ENCODE measurements at places on chromosomes 5 and 9.

GRCh38 chr5:124111886-124112285 is 599.9 kb downstream of the CSNK1G3 start:
- DNase-seq: no peak

- no peak for DNase-seq
Measured at GRCh38 chr9:87451149-87451548, 46.5 kb upstream of the DAPK1 start.

DNA sequence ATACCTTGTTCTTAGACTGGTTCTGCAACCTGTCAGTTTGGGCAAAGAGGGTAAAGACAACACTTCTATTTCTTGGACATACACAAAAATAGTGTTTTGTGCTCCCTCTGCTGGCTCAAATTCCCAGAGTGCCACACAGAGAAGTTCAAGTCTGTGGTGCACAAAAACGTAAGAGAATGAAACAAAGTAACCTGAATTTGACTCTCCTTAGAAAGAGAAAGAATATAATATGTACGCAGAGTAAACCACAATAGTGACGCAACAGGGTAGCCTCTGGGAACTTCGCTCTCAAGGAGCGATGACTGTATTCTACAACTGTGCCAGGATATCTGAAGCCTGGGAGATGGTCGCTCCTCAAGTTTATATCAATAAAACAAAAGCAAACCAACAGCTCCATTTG is 18.5 kb downstream of the DDX31 start:
- no peak for DNase-seq

- DNase-seq: no peak
Measured at GRCh38 chr9:26527931-26528330, 364.7 kb downstream of the CAAP1 start.

- no peak for DNase-seq
Measured at GRCh38 chr9:69471433-69471832, 146.4 kb downstream of the ENTREP1 start.

DNA sequence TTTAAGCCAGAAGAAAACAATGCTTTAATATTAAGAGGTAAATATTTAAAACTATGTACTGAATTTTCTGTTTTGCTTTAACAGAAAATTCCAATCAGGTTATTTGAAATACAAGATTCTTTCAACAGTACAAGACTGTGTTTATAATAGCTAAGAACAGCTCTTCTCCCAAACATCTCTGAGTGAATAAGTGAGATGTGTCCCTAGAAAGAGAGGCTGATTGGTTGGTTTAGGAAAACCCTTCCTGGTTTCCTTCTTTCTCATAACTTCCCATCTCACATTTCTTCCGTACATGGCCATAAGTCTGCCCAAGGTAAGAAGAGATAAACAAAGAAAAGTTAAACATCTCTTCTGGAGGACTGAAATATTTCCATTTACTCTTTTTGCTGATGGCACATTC is 145.9 kb downstream of the FANCC start:
- DNase-seq: no peak

DNA sequence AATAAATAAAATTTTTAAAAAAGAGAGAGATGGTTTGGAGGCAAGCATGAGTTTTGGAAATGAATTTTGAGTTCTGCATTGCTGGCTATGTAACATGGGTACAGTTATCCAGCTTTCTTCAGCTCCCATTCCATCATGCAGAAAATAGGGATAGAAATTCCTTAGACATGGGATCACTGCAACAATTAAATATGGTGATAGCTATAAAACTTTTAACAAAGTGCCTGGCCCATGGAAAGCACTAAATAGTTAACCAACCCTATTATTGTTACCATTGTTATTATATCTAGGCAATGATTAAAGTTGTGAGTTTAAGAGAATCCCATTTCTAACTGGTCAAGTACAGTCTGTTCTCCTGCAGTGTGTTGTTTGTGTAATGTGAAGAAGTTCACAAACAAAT is 115.4 kb upstream of the GAS1 start:
- no peak for DNase-seq

GRCh38 chr9:126301985-126302603 is 24.5 kb upstream of the MVB12B start:
- peak; percentile 73 for DNase-seq

DNA sequence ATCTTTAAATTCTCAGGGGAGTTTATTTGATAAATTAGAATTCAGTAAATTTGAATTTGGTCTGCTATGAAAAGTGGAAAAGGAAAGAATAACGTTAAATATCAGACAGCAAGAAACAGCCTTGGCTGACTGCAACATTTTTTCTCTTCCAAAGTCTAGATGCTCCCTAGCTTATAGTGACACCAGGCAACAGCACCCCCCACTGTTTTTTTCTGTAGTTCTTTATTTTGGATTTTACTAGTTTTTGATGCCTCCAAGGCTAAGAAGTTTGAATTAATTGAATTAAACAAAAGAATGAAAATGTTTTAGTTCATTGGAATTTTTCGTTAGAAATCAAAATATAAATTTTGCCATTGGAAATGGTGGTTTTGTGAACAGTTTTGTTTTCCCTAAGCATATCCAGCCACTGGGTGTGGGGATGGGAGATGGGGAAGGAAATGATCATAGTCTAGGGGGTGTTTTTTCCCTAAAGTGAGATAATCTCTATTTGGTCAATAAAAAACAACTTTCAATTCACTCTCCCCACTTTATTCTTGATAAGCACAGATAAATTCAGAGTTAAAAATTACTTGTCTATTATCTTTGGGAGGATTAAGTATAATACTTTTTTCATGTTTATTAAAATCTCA is 199.3 kb upstream of the CD180 start:
- DNase-seq: no peak

DNA sequence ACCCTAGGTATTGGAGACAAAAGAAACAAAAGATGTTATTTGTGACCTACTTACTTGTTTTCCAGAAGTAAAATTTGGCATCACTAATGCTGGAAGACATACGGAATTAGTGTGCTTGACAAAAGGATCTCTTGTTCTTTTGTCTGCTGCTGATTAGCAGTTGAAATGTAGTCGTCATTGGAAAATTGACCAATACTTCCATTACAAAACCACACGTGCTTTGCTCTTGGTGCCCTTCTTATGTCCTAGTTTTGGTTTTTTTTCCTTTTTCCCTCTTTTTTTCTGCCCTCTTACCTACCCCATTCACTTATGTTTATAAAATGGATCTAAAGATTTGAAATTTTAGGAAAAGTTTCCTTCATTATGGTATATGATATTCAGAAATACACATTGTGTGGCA is 197.4 kb downstream of the FER start:
- no peak for DNase-seq

DNA sequence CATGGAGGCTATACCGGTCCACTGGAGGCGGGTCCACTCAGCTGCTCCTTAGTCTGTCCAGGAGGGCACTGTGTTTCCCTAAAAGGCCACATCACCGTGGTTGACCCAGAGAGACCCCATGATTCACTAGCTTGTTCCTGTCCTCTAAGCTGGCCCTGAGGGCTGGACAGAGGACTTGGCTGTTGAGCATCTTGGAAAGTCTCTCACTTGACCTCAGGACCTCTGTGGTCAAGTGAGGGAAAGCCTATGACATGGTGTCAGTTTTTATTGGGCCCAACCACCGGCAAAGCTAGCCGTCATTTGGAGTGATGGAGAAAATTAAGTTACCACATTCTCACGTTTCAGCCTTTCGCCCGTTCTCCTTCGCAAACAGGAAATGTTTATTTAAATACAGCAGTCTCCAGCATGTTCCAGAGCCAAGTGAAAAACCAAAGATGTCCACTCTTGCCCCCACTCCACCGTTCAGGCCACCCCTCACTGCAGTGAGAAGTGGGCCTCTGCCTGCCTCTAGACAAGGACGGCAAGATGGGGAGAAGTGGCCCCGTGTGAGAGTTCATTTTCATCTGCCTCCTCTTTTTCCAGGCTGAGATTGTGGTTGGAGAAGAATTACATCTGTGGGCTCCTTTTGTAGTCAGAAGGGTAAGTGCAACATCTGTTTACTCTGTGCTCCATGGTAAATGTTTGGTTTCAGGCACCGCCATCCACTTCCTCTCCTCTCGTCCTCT is 4.4 kb downstream of the SLIT3 start:
- no peak for DNase-seq

GRCh38 chr9:91530829-91531228 is 107.2 kb upstream of the NFIL3 start:
- DNase-seq: no peak

DNA sequence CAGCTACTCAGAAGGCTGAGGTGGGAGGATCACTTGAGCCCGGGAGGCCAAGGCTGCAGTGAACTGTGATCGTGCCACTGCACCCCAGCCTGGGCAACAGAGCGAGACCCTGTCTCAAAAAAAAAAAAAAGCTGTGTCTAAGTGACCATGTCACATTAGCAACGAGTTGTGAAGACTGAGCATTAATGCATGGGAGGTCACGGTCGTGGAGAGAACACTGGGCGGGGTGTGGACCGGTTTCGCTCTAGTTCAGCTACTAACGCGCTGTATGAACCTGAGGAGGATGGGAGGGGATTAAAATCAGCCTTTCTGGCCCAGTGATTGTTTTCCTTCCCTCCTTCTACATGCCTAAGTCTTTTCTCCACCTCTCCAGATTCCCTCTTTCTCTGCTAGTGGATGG is 56.7 kb upstream of the CARTPT start:
- DNase-seq: no peak

DNA sequence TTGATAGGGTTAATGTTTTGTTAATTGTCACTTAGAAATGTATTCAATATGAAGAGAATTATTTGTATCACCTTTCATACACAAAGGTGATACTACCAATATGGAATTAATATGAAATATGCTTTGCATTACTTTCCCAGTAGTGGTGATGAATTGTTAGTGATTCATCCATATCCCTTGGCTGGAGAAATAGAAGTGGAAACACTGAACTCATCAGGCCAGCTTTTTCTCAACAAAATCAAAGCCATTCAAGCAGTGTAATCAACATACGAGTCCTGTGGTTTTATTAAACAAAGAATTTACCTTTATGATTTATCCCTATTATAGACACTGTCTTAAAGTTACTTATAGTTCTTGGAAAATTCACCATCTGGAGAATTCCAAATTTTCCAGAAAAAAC is 264.0 kb upstream of the MEF2C start:
- no peak for DNase-seq

GRCh38 chr5:56211298-56211865 is 21.7 kb downstream of the ANKRD55 start:
- no peak for DNase-seq

DNA sequence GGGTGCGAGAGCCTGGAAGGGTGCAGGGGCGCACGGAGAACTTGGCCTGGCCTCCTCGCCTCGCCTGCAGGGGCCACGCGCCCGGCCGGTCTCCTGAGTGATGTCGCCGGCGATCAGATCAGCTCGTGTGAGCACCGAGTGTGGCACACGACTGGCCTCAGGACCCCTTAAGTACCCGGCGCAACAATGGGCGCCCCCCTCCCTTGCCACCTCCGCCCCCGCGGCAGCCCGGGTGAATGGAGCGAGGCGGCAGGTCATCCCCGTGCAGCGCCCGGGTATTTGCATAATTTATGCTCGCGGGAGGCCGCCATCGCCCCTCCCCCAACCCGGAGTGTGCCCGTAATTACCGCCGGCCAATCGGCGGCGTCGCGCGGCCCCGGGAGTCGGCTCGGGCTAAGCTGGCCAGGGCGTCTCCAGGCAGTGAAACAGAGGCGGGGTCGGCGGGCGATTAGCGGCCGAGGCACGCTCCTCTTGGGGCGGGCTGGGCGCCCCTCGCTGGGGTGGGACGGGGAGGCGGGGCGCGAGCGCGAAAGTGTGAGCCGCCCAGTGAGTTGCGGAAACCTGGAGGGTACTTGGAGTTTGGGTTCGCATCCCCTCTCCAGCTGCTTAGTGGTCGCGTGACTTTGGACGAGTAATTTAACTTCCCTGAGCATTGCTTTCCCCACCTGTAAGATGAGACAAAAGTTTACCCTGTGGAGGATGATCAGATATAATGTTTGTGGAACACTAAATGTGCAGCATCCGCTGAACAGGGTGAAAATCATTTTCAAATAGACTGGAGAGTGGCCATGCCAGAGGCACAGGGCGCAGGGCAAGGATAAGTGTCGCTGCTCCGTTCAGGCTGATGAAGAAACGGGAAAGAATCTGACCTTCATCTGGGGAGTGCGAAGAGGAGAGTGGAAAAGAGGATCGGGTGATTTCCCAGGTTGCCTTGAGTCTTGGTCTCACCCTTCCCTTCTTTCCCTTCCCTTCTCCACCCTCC is at the start of gene NEUROG1:
Gene NEUROG1 (minus strand): TSS at position 145 of the 982 bp plus-strand sequence. CDS start 274 bp downstream, outside the sequence.
- no peak for DNase-seq

- no peak for DNase-seq
Measured at GRCh38 chr9:117335837-117336433, 78.9 kb downstream of the ASTN2 start.

- no peak for DNase-seq
Measured at GRCh38 chr9:14713187-14713767, 9.3 kb downstream of the CER1 start.

- DNase-seq: no peak
Measured at GRCh38 chr5:169636477-169637084, 494 bp upstream of the DOCK2 start.

DNA sequence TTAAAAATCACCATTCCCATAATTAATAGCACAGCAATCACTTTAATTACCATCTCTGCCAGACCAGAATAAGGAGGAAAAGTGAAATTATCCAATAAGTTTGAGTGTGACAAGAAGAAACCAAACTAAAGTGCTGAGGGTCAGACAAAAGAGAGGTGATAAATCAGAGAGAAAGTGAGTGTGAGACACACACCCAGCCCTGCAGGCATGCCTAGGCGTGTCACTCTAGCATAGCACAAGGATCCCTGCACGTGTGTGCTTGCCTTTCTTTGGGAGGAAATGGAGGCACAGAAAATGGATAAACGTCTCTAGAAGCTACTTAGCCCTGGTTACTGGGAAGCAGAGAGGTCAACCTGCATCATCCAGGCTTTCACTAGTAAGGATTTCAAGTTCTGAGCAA is 56.2 kb downstream of the SEMA6A start:
- no peak for DNase-seq

DNA sequence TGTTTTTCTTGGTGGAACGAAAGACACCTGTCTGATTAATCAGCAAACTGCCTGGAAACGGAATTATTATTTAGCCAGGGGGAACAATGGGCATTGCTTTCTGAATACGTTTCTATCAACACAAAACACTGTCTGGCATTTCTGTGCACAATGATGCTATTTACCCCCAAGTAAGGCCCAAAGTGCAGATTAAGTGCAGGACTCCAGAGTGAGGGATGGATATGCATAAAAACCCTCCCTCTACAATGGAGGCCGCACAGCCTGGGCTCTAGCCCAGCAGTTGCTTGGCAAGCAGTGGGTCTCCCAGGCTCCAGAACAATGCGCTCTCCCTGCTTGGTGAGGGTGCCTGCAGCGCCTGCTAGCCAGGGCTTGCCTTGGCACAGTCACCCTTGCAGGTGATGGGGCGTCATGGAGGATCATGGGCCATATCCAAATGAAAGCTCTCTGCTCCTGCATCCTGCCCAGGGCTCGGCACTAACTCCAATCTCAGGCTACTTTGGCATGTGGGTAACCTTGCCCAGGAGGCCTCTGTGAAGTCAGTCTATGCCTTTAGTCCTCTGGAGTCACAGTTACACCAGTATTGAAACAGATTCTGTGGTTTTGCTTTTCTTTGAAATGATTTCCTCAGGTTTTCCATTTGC is 11.5 kb upstream of the SPATA24 start:
- DNase-seq: peak; percentile 64

DNA sequence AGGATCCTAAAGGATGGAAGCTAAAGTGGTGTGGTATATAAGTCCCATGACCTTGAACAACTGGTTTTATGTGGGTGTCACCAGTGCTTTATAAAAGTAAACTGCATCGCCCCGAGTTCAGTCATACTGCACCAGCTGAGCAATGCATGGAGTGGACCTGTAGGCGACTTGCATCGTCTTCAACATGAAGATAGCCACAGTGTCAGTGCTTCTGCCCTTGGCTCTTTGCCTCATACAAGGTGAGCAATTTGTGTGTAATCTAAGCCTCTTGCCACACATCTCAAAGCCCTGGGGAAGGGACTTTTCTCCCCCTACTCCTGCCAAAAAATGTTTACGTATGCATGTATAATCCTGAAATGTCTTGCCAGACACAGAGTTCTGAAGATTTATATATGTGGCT is at the start of gene SPINK5:
Gene SPINK5 (plus strand): TSS at position 120 of the 400 bp plus-strand sequence. CDS start 65 bp downstream, at position 185.
- no peak for DNase-seq
